ENCODE measurements at places on chromosomes 11 and 22.

- no peak for DNase-seq
These were observed 62.4 kb downstream of the OTOG start for GRCh38 chr11:17609291-17610084.

- no peak for DNase-seq
These were observed 573.6 kb downstream of the BUD13 start for GRCh38 chr11:116199182-116199581.

DNA sequence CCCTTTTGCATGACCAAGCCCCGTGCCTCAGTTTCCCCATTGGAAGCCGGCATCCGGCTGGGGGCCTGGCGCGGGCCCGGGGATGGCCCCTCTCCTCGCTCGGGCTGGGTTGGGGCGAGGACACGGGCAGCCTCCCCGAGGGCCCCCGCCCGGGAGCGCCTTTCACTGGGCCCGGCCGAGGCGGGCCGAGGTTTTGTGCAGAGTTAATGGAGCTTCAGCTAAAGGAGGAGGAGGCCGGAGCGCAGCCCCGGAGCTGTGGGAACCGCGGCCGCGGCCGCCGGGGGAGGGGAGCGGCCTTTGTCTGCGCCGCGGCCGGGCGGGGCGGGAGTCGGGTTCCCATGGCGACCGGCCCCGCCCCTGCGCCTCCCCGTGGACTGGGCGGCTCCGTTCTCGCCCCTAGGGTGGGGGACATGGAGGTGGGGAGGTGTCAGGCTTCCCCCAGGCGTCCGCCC, 1.4 kb upstream of the MAPK11 start:
- DNase-seq, result no peak

DNA sequence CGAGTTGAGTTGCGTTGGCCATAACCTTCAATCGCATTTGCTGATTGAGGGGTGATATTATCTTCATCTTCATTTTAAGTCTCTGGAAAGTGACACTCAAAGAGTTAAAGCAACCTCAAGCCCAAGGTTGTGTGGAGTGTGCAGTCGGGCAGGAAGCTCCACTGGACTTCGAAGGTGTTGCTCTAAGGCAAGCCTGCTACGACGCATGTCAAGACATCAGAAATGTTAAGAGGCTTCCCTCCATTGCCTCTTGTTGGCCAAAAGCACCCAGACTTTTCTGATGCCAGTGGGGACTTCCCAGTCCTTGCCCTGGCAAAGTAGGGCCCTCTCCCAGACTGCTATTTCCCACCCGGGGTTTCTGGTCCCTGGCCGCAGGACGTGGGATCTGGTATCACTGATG, 23.6 kb upstream of the SCGB1D1 start:
- DNase-seq, result no peak

- no peak for DNase-seq
These were observed 14.2 kb downstream of the CSF2RB start for GRCh38 chr22:36927671-36928070.

GRCh38 chr11:72897506-72897905, 83.3 kb downstream of the ATG16L2 start:
- DNase-seq, result no peak

DNA sequence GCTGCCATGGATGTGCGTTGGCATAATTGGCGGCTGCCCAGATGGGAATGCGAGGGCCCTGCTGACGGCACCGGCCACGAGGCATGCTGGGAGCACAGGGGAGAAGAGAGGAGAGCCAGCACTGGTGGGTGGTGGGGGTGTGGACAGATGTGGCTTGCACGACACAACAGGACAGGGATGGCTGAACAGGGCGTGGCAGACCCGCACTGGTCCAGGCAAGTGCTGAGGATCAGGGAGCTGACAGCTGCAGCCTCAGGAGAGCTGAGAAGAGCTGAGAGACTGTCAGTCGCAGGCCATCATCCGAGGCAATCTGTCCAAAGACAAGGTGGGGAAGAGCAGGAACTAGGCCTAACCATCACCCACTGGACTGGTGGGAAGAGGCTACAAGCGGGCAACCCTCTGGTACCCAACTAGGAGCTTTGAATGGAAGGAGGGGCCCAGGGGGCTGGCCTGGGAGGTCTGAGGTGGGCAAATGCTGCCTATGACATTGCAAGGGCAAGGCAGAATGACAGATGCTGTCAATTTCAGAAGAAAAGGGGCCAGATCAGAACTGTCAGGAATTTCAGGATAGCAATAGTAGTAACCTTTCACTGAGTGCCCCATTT, 2.4 kb downstream of the GNB1L start:
- DNase-seq, result no peak
